ENCODE measurements at places on chromosomes 2 and 18.

GRCh38 chr2:158912765-158913164, 55.7 kb upstream of the TANC1 start:
- no peak for DNase-seq

DNA sequence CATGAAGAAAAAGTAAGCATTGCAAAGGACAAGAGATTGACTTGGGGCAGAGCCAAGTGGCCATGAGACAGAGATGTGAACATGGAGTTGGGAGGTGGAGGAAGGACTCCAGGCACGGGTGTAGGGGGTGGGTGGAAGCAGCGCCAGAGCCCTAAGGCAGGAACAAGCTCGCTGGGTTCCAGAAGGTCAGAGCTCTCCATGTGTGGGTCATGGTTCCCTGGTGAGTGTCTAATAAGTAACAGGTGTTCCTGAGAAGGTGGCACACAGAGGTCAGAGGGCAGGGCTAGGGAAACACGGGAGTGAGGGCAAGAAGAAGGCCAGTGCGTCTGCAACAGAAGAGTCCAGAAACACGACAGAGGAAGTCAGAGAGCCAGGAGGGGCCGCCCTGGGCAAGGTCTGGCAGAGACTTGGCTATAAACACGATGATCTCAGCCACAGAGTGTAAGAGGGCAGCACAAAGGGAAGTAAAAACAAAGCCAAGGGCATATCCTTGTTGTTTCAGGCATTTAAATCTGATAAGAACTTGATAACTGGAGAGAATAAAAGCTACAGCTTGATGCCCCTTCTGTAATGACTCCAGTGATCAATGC, 260.8 kb downstream of the TGIF1 start:
- DNase-seq: no peak

DNA sequence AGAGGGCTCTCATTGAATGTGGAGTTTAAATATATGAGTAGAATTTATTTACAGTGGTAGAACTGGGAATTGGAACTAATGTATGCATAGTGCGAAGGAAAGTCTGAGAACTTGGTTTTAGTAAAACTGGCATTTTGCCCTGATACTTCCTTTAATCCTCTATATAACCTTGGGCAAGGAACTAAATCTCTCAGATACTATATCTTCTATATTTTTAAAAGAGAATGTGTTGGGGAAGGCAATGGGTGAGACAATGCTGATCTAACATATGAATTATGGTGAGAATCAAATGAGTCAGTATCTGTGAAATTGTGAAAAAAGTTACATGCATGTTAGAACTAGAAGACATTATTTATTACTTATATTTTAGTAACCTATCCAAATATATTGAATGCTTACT, 2109.4 kb upstream of the PIK3C3 start:
- no peak for DNase-seq

DNA sequence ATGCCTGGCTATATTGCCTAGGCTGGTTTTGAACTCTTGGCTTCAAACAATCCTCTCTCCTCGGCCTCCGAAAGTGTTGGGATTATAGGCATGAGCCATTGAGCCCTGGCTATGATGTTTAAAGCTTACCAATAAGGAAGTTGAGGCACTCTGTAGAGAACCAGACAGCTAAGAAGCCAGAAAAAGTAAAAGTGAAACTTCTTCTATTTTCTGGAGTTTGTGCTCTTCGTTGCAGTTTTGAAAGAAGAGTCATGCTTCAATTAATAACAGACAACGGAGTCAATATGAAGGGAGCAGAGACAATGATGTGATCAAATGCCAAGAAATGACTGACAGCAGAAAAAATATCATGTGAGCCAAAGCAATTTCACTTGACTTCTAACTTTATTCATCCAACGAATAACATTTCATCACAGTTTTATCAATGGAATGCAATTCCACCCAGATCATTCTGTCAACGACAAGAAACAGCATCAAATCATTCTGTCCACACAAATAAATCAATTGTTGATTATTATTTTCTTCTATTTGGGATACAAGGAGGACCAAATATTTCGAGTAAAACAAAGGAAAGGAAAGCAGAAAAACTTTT, 175.5 kb upstream of the CELF4 start:
- DNase-seq: no peak

GRCh38 chr18:46596119-46596518, 60.9 kb downstream of the LOXHD1 start:
- DNase-seq: no peak

DNA sequence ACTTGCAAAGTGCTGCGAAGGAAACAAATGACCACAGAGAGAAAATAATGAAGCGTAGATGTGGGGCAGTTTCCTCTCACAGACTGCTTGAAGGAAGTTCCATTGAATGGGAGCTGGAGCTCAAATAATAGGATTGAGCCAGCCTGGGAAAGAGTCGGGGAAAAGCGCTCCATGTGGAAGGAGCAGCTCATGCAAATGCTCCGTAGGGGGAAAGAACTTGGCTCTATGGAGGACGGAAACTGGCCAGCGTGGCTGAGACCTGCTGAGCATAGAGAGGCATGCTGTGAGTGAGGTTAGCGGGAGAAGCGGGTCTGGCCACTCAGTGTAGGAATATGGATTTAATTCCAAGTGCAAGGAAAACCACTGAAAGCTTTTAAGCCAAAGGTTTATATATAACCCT, 28.6 kb upstream of the VIT start:
- no peak for DNase-seq

GRCh38 chr2:36659872-36660312, 36.6 kb upstream of the VIT start:
- DNase-seq: no peak

DNA sequence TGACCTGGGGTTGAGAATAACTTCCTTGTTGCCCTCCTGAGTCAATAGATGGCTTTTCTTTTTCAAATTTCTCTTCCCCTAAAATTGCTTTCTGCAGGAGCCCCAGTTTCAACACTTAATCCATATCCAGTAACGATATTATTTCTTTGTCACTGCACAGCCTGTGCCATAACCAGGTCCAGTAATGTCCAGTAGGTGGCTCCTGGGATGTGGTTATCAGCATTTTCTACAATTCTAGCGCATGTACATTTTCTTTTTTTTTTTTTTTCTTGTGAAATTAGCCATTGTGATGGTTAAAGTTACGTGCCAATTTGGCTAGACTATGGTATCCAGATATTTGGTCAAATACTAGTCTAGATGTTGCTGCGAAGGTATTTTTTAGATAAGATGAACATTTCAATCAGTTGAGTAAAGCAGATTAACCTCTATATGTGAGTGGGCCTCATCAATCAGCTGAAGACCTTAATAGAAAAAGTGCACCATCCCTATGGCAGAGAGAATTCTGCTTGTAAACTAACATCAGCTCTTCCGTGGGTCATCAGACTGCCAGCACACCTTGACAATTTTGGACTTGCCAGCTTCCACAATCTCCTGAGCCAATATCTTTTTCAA, 72.9 kb upstream of the SCG2 start:
- no peak for DNase-seq

DNA sequence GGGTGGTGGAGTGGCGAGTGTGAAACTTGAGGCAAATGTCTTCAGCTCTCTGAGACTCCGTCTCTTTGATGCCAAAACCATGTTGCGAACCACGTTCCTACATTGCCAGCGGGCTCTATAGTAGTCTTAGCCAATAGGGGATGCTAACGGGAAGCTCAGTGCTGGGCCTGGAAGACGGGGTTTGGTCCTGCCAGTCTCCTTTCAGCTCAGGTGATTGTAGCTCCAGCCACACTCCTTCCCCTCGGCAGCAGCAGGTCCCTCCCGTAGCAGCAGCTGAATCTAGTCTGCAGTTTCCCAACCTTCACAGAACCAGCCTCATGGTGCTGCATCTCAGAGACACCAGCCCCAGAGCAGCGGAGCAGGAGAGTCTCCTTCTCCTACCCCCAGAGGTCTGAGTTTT, 109.7 kb downstream of the TFCP2L1 start:
- no peak for DNase-seq

- no peak for DNase-seq
Measured at GRCh38 chr2:200467806-200468681, 41.8 kb downstream of the KCTD18 start.

DNA sequence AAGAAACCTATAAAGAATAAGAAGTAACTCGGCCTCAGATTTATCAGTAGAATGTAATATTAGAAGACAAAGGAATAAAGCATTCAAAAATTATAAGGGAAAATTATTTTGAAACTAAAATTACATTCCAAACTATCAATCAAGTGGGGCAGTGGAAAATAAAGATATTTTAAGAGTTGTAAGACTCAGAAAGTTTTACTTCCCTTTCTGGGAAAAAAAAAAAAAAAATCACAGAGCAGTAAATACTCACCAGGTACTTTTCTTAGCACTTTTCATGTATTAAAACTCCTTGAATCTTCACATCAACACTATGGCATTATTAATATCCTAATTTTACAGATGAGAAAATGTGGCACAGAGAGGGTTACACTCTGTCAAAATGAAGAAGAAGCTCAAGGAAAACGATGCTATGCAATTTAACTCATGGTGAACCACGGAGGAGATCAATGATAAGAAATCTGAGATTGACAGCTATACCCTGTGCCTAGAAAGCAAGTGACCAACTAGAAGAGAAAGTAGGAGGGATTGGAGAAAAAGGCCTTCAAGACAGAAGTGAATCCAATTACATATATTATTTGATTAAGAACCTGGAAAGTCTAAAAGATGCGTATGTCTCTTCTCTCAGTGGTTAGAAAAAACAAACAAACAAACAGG, 238.9 kb upstream of the ID2 start:
- DNase-seq: no peak

- DNase-seq: no peak
Measured at GRCh38 chr2:236665572-236666118, 96.0 kb downstream of the ACKR3 start.

DNA sequence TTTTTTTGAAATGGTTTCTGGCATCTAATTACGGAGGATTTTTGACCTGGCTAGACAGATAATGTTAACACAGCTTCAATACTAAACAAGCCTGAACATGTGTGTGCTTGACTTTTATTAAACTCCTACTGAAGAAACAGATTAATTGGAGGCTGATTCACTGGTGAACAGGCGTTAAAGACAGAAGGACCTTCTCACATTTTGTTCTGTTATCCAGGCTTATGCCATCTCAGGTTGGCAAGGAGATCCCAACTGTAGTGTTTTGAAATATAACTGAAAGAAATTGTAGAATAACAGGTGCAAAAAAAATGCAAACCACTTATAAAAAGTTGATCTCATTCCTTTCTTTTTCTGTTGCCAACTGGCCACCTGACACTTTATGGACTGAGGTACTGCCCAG, 269.6 kb downstream of the ARHGAP15 start:
- no peak for DNase-seq

DNA sequence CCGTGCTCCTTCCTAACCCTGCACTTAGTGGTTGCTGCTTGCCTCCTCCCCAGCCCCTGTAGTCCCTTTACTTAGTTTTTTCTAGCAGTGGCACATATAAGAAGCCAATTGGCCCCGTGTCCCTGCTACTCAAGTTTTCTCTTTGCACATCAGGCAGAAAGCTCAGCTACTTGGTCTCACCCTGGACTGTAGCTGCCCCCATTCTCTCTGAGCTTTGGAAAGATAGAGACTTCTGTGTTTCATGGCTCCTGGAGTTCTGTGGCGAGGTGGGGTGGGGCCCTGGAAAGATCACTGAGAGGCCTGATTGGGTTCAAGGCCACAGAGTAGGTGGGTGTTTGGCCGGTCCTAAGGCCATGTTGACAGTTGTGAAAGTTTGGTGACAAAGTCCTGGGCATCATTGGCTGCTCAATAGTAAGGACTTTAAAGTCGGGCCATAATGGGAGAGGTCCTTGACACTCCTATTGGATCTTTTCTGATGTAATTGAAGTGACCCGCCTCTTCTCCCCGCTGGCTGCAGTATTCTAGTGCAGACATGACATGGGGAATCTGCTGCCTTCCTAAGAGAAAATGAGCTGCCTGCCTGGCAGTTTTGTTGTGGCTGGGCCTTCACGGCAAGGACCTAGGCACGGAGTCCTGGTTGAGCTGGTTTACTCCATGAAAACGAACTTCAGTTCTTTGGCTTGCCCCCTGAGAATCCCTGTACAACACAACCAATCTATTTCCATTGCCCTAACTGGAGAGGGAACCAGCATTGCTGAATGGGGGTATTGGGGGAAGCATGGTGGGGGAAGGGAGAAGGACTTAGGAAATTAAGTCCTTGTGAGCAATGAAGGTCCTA, 26.2 kb upstream of the CYP27A1 start:
- DNase-seq: no peak

GRCh38 chr2:159225025-159226016, 61.2 kb downstream of the WDSUB1 start:
- DNase-seq: no peak

- DNase-seq: no peak
Measured at GRCh38 chr18:80239830-80240229, 7.5 kb downstream of the PARD6G start.

DNA sequence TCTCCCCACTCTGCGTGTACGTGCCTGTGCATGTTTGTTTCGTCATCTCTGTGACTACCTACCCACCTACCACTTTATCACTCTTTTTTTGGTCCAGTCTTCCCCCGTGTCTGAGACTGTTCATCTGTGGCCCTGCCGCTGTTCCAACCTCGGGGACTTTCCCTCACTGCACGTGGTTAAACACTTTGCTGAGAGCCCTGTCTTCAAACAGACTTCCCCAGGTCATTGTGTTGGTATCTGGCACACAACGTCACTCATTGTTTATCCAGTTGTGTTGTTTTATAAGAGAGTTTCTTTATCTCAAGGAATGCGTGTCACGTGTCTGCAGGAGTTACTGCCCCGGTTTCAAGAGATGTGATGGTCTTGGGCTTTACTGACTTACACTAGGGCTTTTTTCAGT, 262.0 kb upstream of the RASGRP3 start:
- DNase-seq: no peak

- DNase-seq: no peak
Measured at GRCh38 chr2:207467716-207468347, 61.9 kb upstream of the CREB1 start.

DNA sequence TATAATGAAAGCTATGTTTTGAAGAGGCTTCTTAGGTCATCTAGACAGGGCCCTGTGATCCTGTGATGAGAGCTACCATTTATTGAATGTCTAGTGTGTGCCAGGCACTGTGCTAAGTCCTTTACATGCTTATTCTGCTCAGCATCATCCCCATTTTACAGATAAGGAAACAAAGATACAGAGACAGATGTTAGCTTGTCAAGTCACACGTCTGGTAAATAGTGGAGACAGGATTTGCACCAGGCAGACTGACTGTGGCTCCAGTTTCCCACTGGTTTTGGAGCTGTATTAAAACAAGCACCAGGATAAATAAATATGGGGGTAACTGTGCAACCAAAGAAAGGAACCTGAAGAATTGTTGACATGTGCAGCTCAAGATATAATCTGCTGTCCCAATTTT, 19.2 kb upstream of the EML6 start:
- DNase-seq: no peak

DNA sequence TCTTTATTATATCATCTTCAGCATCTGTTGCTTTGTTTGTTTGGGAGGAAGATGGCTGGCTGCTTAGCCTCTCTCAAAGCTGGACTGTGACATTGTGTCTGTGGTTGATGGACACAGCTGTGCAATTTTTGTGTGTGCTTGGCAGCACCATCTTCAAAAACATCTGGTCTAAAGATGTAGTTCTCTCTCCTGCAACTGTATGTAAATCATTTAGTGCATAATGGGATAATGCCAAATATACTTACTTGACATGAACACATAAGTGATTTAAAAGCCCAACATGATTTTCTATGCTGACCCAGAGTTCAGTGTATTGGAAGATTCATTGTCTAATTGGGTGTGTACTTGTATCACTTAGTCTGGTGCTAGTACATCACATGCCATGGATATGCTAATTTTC, 112.2 kb downstream of the MAP4K4 start:
- no peak for DNase-seq

GRCh38 chr2:96073170-96073775, 38.6 kb upstream of the GPAT2 start:
- no peak for DNase-seq

- DNase-seq: no peak
Measured at GRCh38 chr2:2777213-2777612, 446.1 kb upstream of the MYT1L start.

Measured in NCI-H526 (cell line).